ENCODE measurements at places on chromosomes 16 and 17.

GRCh38 chr16:53091466-53092211 is 36.8 kb downstream of the CHD9 start:
- ATAC-seq, result peak; percentile 96

- ATAC-seq, result no peak
Measured at GRCh38 chr17:17472333-17472920, 4.4 kb upstream of the MED9 start.

- ATAC-seq, result no peak
Measured at GRCh38 chr17:76951375-76951905, 83.2 kb downstream of the MGAT5B start.

- ATAC-seq, result no peak
Measured at GRCh38 chr17:37743875-37744632, 805 bp downstream of the HNF1B start.

DNA sequence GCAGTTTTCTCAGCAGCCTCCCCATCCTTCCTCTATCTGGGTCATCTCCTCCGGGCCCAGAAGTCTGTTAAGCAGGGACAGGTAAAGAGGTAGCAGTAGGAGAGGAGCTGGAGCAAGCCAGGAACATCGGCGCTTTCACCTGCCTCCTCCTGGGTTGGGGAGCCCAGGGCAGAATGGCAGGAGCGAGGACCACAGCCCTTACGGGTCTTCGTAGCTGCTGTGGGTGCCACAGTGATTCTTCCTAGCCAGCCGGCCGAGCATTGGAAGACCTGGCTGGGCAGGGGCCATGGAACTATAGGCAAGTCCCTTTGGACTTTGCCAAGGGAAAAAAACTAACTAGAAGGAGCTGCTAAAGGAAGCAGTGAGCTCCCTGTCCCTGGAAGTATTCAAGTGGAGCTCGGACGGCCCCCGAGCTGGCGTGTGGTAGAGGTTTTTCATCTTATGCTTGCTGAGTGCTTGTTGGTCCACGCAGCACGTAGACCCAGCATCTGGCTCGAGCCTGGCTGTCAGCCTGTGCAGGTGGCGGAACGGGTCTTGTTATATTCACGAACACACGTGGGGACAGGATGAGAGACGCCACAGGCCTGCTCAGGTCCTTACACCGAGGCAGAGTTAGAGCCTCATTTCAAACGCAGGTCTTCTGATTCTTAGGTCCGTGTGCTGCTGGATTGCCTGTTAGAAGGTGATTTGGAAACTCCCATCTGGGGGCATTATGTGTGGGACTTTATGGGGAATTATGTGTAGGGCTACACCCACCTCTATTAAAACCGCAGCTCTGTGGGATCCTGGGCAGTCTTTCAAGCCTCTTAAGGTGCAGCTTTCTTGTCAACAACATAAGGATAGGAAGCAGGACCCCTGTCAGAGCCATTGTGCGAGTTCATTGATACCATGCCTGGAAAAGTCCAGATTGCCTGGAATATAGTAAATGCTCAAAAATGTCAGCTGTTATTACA is 54.8 kb downstream of the OR1D5 start:
- no peak for ATAC-seq

GRCh38 chr16:88194397-88195268 is 188.1 kb upstream of the ZNF469 start:
- peak; percentile 85 for ATAC-seq

DNA sequence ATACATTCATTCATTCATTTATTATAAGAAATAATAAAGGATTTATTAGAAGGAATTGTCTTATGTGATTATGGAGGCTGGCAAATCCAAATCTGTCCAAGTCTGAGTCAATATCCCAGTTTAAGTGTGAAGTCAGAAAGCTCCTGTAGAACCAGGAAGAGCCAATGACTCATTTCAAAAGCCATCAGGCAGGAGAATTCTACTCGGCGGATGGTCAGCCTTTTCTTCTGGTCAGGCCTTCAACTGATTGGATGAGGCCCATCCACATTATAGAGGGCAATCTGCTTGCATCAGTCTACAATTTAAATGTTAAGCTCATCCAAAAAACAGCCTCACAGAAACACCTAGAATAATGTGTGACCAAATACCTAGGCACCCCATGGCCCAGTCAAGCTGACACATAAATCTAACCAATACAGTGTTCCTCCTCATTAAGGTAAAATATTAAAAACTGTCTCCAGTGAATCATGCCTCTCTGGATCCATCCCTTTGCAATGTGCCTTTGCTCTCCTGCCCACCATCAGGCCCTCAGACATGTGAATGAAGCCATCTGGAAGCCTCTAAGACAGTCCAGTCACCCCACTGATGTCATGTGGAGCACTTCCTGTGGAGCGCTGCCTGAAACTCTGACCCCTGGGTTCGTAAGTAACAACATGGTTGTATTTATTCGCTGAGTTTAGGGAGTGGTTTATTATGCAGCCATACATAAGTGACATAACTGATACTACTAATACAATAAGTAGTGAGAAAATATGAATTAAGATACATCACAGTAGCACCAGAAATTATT is 69.2 kb upstream of the WSB1 start:
- ATAC-seq, result no peak

- ATAC-seq, result no peak
Measured at GRCh38 chr16:11520442-11520841, 66.3 kb downstream of the LITAF start.

DNA sequence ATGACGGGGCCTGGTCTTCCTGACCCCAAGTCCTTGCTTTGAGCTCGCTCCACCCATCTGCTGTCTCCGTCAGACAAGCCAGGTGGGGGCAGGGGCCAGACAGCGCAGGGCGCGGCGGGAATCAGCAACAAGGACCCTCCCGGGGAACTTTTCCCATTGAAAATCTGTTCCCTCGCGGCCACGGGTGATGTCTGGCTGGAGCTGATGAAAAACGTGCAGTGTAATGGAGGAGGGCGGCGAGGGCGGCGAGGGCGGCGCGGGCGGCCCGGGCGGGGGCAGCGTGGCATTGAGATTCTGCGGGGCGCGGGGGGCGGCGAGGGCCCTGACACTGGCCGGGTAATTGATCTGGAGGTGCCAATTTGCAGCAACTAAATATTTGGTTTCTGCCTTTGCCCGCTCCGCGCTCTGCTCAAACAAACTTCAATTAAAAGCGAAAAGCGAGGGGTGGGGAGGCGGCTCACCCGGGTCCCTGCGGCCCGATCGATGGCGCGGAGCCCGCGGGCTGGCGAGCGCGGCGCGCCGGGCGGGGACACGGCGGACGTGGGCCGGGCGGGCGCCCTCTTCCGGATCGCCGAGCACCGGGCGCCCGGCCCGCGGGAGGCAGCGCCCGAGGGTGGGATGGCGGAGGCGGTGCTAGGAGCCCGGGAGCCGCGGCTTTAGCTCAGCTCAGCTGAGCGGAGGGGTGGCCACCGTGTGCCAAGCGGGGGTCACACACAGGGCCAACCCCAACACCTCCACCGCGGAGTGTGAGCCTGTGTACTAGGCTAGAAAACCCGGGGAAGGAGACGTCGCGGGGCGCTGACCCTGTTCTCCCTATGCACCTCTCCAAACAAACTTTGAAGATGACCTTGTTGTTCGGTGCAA is 32.4 kb downstream of the DCAKD start:
- ATAC-seq, result peak; percentile 80

DNA sequence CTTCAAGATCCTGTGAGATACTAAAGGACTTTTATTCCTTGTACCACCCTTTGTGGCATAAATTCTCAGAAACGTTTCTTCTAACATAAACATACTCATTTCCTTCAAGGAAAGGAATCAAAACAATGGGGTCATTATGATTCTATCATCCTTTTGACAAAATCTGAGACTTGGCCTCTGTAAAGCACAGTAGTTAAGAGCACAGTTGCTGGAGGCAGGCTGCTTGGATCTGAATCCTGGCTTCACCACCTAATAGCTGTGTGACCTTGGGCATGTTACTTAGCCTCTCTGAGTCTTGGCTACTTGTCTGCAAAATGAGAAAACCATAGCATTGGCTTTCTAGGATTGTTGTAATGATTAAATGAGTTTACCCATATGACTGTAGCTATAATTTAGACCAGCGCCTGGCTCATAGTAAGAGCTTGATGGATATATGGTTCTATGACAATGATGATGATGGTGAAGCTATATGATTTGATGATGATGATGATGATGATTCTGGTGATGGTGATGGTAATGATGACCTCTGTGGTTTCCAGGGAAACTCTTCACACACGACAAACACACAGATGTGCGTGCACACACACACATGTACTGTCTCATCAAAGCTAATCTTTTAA is 6.1 kb upstream of the KRT31 start:
- no peak for ATAC-seq

DNA sequence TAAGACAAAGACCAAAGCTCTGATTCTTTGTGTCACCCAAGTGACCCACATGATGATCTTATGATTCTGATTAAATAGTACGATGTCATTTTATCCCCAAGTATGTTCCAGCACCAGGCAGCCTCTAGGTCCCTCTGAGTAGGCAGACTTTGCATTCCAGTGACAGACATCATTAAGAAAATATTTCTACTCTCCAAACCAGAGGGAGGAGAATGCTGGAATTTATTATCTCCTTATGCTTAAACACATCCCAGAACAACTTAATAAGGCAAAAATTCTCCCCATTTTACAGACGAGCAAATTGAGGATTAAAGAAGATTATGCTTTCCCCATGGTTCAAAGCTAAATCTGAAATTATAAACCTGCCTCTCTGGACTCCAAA is 192.8 kb upstream of the CDH11 start:
- ATAC-seq, result no peak

GRCh38 chr17:8016632-8017424 is 14.4 kb downstream of the GUCY2D start:
- ATAC-seq, result peak; percentile 69

- no peak for ATAC-seq
Measured at GRCh38 chr16:3908951-3909437, 28.5 kb upstream of the CREBBP start.
